Fibroblast of skin of abdomen (primary cell): ENCODE measurements at places on chromosomes 2 and 18.

DNA sequence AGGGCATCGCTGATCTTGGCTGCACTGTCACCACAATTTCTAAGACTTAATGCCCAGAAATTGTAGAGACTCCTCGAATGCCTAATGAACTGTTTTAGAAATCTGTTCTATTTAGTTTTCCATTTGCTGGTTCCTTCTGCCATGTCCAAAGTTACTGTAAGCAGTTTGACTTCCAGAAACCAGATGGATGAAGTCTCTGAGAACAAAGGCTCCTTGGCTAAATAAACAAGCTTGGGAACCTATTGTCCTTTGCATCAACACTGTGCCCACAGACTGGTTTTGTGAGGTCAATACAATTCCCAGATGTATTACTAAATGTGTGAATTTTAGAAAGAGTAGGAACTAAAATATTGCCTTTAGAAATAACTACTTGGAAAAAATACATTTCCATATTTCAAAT lies 600.2 kb downstream of the NYAP2 start:
- no peak for DNase-seq

- DNase-seq: no peak
Measured at GRCh38 chr2:197442857-197443256, 8.0 kb upstream of the SF3B1 start.

- no peak for DNase-seq
Measured at GRCh38 chr2:26968001-26968400, 2.4 kb upstream of the MAPRE3 start.

DNA sequence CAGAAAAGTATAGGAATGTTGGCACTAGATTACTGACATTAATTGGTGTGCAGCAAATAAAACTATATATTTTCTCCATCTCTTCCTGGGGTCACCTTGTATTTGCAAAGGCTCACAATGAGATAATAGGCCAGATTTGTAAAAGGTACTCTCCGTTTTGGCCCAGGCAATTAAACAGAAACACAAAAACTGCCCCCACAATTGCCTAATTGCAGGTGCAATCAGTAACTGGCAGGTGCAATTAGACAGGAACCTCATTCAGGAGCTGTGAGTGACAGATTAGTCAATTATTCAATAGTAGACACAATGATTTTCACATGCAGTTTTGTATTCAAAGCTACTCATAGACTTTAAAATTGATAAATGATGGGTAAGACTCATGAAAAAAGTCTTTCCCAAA lies 451.4 kb upstream of the ID2 start:
- DNase-seq: no peak

DNA sequence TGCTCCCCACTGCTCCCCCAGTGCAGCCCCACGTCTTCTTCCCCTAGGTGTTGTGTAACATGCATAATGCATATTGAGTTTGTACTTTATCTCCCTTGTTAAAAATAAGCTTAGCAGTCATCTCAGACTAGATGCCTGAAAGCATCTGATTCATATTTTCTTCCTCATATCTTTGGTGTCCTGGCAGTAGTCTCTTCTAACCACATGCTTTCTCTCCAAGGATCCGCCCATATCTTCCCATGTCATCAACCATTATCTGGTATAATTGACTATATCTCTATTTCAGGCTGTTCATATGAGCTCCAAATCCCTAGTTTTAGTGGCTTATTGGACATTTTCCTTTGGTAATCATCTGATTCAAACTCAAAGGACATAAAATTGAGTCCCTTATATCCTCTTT lies 426.3 kb downstream of the LRP1B start:
- no peak for DNase-seq
